ENCODE measurements at places on chromosomes 3 and 15. TPM values are rescaled to one million over a fixed set of nuclear protein-coding genes. Genes with fewer than 3 reads are reported as not detected.

DNA sequence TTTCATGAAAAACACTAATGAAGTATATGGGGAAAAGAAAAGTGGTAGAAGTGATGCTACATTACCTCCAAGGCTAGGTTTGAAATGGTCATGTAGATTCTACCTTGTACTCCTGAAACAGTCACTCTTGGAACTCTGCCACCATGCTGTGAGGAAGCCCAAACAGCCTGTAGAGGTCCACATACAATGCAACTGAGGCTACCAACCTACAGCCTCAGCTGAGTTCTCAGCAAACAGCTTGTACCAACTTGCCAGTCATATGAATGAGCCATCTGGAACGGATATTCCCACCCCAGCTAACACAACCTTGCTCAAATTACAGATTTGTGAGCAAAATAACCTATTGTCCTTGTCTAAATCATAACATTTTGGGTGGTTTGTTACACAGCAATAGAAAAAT, 193.5 kb downstream of the ULK4 start:
- DNase-seq = no peak

DNA sequence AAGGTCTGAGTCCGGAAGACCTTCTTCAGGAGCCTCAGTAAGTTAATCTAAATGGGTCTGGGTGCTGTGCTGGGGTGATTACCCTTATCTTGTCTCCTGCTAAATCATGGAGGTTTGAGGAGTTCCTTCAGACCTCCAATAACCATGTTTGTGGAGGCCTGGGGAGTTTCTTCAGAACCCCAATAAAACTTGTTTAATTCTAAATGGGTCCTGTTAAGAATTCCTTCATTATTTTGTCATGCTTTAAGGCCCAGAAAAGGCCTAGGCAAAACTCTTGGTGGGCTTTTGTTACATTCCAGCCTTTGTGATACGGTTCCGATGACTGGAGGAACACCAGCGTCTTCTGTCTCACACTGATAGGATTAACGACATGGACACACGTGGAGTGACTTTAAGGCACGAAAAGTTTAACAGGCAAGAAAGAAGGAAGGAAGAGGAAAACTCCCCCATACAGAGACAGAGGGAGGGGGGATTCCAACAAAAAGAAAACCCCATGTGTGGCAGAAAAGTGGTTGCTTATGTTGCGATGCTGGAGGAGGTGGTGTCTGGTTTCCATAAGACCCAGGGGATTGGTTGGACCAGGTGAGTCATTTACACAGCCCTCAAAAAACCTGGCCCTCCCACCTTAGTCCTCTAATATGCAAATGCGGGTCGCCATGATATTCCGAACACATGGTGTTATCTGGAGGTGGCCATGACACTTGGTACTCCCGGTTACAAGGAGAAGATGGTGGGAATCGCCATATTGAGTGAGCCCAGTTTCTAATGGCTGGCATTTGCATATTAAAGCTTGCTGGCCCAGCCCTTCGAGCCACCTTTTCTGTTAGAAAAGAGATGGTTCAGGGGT, 72.6 kb upstream of the MFGE8 start:
- no peak for DNase-seq

DNA sequence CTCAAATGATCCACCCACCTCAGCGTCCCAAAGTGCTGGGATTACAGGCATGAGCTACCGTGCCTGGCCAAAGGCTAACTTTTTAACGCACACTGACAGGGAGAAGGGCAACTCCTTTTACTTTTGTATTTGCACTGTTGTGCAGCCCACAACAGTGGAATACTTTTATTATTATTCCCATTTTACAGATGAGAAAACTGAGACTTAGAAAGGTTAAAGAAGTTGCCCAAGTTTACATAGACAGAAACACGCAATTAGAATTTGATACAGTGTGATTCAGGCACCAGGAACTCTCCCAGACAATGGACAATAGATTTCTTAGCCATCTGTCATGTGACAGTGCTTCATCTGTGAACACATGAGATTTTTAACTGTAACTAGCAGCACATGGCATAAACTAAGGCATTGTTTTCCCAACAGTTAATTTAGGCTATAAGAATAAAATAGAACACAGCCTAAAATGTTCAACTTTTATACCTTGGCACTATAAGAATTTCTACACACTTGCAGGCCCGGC, 18.8 kb downstream of the STAG1 start:
- DNase-seq = no peak

DNA sequence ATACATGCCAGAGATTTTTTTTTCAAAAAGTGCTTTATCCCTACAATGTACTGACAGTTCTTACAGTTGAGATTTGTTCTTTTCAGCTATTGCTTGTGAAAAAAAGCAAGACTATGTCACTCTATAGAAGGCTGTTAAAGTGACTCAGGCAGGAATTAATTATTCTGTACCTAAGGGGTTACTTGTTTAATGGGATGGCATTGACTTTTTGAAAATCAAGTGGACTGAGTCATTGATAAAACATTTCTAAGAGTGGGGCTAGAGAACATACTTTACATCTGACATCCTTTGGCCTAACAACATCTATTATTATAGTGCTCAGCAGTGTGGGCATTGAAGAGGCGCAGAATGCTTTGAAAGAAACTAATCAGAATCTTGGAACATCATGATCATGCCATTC, 34.3 kb downstream of the INTS14 start:
- peak; percentile 29 for DNase-seq

GRCh38 chr3:43951813-43952212, 261.1 kb downstream of the ABHD5 start:
- DNase-seq = no peak

DNA sequence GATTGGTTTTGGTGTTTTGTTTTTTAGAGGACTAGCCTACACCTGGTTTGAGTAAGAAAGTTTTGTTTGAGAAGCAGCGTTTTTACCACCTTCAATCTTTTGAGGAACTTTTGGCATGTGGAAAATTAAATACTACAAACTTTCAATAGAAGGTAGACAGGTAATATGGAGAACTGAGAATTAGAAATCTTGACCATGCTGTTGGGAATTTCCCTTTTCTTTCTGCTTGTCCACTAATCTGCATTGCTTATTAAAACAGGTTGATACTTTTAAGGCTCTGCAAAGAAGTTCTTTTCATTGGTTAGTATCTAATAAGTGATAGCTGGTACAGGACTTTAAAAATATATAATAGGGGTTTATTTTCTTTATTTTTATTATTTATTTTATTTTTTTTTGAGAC, 31.9 kb downstream of the UBE2E1 start:
- DNase-seq = no peak

DNA sequence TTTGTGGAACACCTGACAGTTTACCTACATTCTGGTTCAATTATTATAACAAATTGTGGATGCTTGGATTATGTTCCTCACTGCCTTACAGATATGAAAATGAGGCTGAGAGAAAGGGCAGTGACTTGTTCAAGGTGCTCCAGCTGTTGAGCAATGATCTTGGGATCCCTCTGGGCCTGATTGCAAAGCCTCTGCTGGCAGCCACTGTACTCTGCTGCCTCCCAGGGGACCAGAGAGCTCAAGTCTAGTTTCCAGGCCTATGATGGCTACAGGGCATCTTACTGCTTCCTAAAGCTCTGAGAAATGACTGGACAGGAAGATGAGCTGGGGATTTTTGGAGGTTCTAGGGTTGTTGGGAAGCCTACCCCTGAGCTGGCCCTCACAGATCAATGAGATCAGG, 2.3 kb upstream of the SHC4 start:
- DNase-seq = no peak

DNA sequence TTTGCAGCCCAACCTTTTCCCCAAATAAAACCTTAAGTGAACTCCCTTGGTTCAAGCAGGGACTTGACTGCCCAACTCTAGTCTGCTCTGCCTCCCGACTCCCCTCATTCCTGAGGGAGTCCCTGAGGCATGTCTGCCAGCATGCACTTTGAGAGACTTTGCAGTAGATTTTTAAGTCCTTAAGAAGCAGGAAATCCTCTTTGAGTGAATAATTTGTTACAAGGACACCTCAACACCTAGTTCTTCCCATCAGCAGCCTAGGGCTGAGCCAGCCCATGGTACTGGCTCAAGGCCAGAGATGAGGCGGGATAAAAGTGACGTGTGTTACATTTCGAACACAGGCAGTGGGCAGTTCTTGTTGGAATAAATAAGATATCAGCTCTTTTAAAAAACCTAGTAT, 204.3 kb upstream of the SLC2A2 start:
- DNase-seq = no peak

DNA sequence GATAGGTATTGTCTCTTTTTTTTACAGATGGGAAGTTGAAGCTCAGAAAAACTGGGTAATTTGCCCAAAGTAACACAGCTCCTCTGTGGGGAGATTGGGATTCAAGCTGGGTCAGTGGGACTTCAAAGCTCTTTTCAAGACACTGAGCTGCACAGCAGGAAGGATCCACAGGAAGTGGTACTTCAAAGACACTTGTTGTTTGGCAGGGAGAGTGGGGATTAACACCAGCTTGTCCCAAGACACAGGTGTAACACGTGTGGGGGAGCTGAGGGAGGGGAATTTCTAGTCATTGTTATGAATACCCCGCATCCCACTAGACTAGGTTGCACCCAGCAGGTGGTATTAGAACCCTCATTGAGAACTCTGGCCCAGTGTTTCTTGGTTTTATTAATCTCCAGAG, 116.0 kb downstream of the FOXB1 start:
- no peak for DNase-seq

The GOLGA8F gene
- not detected for total RNA-seq

The CRYGS gene
- 1.8 TPM for total RNA-seq

The FBLN2 gene
- total RNA-seq = 6.7 TPM

The CORO2B gene
- total RNA-seq = 17.9 TPM

The TMOD2 gene
- total RNA-seq = 5.5 TPM
